ENCODE measurements at places on chromosomes 6 and 20.

GRCh38 chr6:88047510-88048150 is at the start of gene SPACA1:
TSS of gene SPACA1 (plus strand) at chr6:88047841. CDS start at chr6:88047906, 65 bp downstream.
- no peak for DNase-seq

DNA sequence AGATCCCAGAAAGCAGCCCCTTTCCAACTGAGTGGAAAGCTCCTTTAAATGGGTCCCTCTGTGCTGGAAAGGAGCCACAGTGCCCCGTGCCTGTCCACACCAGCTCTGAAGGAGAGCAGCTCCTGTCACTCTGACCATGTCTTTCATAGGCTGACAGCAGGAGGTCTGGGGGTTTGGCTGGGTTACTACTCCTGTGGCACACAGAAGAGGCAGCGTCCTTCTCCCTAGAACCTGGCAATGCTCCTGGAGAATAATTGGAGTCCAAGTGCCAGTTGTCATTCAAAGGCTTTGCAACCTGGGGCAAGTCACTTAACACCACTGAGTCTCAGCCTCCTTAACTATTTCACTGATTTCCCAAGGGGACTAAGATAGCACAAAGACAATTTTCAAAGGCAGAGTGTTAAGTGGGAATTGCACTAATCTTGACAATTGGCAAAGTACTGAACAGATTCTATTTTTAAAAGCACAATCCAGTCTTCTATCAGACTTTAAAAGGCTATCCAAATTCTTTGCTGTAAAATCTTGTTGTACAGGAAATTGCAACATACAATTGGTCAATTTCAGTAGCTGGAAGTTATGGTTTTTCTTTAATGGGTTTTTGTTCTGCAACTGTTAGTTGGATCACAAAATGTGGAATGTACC is 457.2 kb downstream of the KIF16B start:
- no peak for DNase-seq

- no peak for DNase-seq
Observed at GRCh38 chr6:99216959-99217358, 132.5 kb downstream of the FAXC start.

DNA sequence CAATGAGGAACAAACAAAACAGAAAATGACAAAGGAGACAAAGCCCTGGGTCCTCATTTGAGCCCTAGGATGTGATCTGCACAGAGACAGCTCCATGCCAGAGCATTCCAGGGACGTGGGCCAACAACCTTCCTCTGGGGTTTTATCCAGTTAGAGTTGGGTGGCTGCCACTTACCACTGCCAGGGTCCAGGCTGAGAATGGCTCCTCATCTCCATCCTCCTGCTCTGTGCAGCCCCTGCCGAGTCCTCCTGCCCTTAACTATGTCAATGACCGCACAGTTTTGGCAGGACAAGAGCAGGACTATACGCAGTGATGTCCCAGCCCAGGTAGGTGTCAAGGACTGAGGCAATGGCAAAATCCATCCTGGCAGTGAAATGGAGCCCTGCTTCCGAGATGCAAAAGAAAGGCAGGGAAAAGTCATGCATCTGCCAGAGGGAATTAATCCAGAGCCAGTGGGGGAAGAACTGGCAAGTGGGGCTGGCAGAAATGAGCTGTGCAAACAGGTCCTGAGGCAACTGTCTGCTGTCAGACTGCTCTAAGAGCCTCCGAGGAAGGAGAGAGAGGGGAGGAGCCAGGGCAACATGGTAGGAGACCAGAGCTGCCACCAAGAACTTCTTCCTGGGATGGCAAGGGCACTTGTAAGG is 449.4 kb downstream of the PTPRT start:
- no peak for DNase-seq

GRCh38 chr6:30725713-30726505 is 5.8 kb downstream of the TUBB start:
- DNase-seq: no peak

- DNase-seq: no peak
Observed at GRCh38 chr6:39193201-39193791, 36.0 kb downstream of the KCNK5 start.

- DNase-seq: no peak
Observed at GRCh38 chr20:39294137-39294725, 332.1 kb downstream of the DHX35 start.

DNA sequence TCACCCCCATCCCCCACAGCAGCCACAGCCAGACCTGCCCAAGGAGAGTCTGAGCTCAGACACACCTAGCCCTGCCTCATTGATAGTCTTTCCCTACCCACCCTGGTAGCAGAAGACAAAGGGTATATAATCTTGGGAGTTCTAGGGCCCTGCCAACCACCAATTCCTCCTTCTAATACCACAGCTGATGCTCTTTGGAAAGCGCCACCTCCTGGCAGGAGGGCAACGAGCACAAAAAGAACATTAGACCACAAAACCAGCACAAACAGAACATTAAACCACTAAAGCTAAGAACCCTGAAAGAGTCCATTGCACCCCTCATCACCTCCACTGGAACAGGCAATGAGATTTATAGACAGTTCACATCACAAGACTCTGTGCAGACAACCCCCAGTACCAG is 195.8 kb upstream of the FUT9 start:
- DNase-seq: no peak

- no peak for DNase-seq
Observed at GRCh38 chr20:50062006-50062838, 50.7 kb downstream of the UBE2V1 start.

DNA sequence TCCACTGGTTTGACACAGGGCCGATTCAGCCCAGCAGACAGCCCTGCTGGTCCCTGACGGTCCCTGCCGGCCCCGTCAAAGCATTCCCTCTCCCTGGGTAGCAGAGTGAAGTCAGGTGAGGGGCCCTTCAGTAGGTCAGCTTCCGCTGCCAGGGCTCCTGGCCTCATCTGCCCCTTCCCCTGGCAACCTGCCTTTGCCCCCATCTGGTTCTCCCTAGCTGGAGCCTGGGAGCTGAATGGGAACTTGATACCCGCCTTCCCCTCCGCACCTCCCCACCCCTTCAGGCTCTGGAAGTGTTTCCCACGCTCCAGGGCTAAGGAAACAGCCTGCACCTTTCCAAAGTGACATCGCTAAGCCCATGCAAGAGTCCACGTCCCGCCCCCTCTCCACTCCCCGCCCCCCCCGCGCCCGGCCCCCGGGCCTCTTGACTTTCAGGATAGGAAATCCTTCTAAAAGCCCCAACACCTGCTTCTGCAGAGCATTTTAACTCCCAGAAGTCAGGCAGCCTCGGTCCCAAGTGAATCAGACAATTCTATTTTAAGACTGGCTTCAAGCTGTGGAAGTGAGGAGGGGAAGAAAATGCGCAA is 53.3 kb downstream of the ISM1 start:
- DNase-seq: no peak

GRCh38 chr6:35317483-35318195 is 20.0 kb downstream of the DEF6 start:
- no peak for DNase-seq

GRCh38 chr20:62390317-62391164 is 3.6 kb downstream of the RPS21 start:
- DNase-seq: no peak

DNA sequence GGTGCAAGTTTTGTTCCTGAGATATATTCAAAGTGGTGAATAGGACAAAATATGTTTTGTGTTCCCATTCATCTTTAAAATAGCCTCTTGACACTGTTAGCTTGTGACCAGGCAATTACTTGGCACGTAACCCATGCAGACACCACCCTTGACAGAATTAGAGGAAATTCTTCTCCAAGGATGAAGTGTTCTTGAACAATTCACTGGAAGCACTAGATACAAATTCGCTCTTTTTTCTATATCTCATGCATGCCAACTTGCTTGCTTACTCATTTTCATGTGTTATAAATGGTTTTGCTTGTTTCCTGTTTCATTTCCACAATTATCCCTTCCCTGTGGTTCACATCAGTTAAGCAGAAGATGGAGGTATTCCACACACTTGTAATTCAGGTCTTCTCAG is 105.2 kb upstream of the MAN1A1 start:
- DNase-seq: no peak

- no peak for DNase-seq
Observed at GRCh38 chr6:140064366-140064765, 689.9 kb upstream of the CITED2 start.

DNA sequence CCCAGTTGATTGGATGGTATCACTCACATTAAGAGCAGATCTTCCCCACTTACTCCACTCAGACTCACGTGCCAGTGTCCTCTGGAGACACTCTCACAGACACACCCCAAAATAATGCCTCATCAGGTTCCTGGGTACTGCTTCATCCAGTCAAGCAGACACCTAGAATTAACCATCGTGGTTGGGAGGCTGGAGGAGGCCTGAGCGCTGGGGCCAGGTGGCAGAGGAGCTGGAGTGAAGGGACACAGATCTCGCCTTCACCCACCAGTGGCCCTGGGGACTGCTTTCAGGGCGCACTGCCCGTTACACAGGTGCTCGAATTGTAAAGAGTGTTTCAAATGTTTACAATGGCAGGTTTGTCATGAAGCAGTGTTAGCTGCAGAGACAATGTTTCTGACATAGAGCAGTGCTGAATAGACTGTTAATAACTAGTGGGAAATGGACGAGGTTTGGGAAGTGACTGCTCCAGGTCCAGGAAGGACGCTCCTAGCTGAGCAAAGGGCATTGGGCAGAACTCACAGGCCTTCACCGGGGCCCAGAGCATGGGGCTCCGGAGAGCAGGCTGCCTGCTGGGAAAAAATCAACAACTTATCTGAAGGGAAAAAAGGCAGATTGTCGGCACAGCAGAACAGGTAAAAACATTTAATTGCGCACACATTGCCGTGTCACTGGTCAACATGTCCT is 38.4 kb downstream of the TMEM242 start:
- DNase-seq: no peak

- no peak for DNase-seq
Observed at GRCh38 chr20:18164356-18164755, 26.7 kb downstream of the KAT14 start.

- DNase-seq: peak; percentile 8
Observed at GRCh38 chr6:73798592-73798991, 102.6 kb downstream of the CD109 start.

DNA sequence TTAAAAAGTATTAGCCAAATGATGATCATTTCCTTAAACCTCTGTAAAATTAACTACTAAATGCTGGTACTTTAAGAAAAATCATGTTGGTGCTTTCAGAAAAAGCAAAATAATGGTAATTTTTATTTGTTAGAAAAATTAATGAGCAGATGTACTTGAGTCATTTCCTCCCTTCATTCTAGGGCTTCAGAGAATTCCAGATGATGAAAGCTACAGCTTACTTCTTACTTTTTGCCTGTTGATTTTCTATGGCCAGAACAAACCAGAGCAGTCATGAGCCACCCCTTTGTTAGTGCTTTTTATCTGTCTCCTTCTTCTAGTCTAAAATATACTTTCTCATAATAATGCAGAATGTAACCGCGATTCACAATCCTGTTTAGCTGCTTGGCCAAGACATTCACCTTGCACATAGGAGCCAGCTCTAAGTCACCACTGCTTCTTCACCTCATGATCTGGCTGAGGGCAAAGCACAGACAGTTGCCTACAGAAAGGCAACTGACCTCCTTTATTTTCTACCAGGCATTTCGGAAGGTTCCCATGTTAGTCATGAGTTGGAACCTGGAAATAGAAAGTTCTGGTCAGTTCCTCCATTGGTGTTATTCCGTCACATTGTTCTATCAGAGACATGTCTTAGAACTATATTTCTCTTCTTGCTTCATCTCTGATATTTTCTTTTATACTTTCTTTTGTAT is 43.5 kb upstream of the TINAG start:
- DNase-seq: no peak

DNA sequence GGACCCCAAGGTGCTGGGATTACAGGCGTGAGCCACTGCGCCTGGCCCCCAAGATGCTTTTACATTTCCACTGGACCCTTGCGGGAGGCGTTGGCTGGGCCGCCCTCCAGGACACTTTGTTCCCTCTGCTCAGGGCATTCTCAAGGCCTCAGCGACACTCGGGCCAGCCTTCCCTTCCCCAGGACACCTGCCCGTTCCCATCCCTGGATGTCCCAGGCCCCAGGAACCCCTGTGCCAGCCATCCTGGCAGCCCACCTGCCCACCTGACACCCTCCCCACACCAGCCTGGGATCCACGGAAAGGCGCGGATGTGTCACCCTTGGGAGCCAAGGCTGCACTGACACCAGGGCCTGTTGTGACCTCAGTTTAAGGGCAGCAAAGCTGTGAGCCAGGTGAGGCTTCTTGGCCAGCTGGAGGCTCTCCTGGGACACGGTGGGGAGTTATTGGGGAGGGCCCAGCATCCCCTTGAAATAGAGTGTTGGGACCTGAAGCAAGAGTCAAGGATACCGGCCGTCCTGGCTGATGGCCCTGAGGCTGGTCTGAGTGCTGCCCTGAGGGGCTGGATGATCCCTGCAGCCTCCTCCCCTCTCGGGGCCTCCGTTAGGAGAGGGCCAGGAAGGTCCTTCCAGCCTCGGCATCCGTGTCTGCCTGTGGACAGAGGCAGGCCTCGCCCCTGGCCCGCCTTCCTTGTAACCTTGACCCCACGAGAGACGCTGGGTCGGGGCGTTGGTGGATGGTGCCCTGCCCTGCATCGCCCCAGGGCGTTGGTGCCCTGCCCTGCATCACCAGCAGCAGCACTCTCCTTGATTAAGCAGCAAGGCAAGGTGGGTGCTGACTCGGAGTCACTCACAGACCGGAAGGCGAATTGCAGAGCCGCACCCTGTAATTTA is 84.2 kb upstream of the BHLHE23 start:
- DNase-seq: no peak

DNA sequence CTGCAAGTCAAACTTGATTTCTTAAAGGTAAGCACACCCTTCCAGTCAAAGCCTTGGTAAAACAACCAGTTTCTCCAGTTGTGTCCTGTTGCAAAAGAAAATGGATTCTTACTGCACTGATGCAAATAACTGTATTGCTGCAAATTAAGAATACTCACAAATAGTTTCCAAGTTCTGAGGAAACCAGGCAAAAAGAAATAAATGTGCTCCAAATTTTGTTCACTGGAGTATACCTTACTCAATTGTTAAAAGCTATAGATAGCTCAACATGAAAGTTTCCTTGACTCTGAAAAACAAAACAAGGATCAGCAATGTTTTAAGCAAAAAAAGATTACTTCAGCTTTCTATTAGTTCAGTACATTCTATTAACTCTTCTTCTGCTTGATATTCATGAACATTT is 75.2 kb downstream of the SLC16A10 start:
- no peak for DNase-seq

DNA sequence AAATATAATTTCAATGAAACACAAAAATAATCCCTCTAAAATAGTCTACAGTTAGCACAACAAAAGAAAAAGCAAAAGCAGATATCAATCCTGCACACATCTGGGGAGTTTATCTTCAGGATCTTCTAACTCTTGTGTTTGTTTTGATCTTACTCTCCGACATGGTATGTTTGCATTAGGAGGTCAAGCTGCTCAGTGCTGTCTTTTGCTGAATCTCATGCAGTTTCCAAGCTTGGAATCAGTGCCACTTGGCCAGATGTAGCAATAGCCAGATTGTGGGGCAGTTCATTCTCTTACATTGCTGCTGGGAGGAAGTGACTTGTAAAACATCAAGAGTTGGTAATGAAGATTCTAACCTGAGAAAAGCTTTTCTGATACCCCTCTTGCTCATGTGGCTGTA is 29.5 kb downstream of the RIOK1 start:
- no peak for DNase-seq

DNA sequence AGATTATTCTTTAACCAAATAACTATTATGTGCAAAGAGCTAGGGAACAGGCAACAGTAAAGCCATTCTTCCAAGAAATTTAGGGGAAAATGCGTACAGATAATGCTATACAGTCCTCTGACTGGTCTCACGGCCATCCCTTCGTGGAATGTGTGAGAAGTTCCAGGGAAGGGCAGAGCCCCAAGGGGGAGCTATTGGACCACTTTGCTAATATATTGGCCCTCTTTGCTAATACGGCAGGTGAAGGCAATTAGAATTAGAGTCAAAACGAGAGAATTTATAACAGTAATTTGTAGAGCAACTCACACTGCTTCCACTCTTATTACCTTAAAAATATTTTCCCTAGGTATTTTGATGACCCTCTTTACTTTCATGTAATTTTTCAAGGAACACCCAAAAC is 140.4 kb downstream of the IMPG1 start:
- DNase-seq: no peak

Data from caudate nucleus (tissue), 63 donors.